Mesendoderm (in vitro differentiated cells): ENCODE measurements at places on chromosomes 12 and 14.

GRCh38 chr14:75247286-75247922 is 31.2 kb upstream of the FOS start:
- no peak for DNase-seq

DNA sequence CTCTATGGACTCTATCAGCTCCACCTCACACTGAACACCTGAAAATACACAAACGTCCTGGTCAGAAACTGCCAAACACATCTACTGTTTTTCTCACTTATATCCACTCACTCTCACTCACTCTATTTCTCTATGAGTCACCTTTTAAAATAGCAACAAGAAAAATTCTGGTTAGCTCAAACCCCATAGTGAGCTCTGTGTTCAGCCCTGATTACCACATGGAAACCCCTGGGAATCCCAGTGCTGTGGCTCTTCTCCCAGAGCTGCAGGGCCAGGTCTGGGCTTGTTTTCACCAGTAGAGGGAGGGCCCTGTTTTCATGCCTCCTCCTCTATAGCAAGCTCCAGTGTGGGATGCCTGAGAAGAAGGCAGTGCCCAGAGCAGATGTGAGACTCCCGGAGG is 1126.1 kb downstream of the TMEM121 start:
- DNase-seq = no peak

GRCh38 chr14:54356172-54356571 is 40.6 kb upstream of the CDKN3 start:
- no peak for DNase-seq

DNA sequence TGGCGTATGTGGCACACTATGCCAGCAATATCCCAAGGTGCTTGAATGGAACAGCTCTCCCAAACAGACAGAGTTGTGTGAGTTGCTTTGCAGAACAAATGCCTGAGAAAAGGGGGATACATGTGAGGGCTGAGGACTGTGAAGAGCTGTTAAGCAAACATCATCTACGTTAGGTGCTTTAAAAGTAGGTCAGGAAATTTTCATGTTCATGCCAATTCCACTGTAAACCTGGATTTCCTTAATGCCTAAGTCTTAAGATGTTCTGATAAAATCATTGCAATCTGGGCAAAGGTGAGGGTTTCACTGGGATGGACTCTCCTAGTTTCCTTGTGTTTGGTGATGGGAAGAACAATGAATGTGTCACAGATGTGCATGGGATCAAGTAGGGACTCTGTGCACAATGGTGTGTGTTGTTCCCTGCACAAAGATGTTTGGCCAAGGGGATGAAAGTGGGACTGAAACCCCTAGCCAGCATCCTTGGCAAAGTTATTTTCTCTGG is 227.9 kb downstream of the KTN1 start:
- DNase-seq = no peak

- DNase-seq = no peak
These were observed 18.2 kb upstream of the ITGA5 start for GRCh38 chr12:54437243-54437642.

DNA sequence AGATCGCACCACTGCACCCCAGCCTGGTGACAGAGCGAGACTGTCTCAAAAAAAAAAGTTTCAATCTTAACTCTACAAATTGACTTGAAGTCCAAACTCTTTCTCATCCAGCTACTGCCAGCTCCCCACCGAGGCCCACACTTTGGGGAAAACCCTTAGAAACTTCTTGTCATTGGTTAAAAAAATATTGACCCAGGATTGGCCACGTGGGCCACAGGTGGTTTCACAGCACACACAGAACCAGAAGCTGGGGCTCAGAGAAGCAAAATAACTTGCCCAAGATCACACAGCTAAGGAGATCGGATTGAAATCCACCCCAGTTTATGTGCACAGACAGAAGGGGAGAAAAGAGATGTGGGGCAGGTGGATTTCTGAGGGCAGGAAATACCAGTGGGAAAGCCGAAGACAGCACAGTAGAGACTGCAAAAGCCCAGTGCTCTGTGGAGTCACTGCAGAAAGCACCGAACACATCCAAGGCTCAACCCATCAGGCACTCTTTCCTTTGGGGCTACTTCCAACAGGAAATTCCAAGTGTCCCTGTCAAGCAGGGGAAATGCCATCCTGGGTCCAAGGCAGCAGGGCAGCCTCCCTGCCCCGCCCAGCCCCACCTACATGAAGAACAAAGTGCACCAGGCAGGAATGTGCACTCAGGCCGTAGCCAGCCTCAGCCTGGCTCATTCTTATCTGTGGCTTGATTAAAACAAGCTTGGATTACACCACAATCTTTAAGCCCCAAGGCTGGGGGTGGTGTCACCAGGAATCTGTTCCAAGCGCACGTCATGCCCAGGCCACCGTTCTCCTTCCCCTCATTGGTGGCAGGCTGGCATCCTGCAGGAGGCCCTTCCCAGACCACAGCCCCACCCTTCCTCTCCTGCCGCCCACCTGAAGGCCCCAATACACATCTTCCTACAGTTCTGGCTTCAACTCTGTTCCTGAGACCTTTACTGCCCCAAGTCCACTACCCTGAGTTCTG is 72.5 kb downstream of the ITPK1 start:
- peak; percentile 68 for DNase-seq

- no peak for DNase-seq
These were observed 122.8 kb upstream of the NUDT4 start for GRCh38 chr12:93254911-93255310.

- no peak for DNase-seq
These were observed 21.2 kb upstream of the NINJ2 start for GRCh38 chr12:684416-684815.

- no peak for DNase-seq
These were observed 1091.8 kb upstream of the ATXN7L3B start for GRCh38 chr12:73445658-73446324.

GRCh38 chr12:14239935-14240872 is 125.3 kb upstream of the ATF7IP start:
- DNase-seq = peak; percentile 95

GRCh38 chr14:83842547-83842946 is 1687.4 kb upstream of the FLRT2 start:
- no peak for DNase-seq

- DNase-seq = no peak
These were observed 119.5 kb downstream of the LRRK2 start for GRCh38 chr12:40344312-40344711.

DNA sequence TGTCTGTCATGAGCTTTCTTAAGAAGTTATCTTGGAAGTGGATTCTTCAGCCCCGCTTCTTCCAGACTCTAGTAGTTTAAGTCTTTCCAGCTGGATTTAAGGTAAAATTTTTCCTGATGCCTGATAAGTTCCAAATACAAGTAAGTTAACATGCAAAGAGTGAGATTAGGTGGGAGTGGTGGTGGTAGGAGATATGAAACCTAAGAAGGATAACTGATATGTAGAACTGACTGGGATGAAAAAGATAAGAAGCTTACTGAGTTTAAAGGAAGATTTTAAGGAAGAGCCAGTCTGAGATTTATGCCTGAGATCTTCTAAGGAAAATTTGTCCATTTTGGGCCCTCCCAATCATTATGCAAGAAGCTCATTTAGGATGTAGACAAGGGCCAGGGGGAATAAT is 250.9 kb upstream of the SYT10 start:
- no peak for DNase-seq

DNA sequence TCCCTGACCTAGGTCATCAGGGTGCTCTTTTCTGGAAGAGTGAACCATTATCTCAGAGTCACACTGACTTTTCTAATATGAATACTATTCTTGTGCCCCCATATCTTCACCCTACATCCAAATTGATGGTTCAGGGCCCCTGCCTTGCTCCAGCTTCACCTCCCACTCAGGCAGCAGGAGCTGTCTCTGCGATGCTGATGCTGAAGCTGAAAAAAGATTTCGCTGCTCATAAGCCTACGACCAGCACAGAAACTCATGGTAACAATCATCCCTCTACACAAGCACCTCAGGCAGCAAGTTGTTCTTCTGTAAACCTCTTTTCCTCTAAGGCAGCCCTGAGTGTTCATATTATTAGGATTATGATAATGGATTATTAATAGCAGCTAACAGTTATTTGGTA is 3.2 kb downstream of the ARF3 start:
- no peak for DNase-seq

DNA sequence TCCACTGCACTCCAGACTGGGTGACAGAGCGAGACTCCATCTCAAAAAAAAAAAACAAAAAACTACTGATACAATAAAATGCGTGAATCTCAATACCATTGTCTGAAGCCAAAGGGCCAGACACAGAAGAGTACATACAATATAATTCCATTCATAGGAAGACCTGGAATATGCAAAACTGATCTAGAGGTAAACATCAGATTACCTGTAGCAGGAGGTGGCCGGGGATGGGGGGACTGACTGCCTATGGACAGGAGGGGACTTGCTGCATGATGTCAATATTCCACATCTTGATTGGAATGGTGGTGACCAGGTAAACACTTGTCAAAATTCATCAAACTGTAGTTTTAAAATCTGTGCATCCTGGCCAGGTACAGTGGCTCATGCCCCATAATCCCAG is 12.5 kb upstream of the FIGNL2 start:
- DNase-seq = no peak

- peak; percentile 42 for DNase-seq
These were observed 11.9 kb downstream of the NPAS3 start for GRCh38 chr14:32950584-32950983.

DNA sequence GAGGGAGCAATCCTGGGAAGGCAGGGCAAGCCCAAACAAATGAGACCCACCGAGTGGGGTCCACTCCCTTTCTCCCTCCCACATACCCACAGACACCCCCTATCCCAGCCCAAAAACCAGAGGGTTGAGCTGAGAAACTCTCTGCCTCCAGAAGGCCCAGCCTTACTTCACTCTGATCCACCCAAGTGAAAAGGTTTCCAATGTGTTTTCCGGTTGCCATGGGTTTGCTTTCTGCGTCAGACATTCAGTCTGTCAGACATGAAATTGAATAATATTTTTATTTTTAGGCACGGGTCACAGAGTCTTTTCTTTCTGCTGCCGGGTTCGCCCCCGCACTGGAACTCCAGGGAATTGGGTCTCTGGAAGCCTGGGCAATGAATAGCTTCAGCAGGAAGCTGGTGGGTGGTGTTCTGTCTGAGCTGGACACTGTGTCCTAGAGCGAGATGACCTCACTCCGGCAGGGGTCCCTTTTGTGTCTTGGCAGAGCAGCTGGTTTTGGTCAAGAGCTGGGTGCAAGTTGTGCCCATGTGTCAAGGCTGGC is 69.8 kb upstream of the CLMN start:
- no peak for DNase-seq

DNA sequence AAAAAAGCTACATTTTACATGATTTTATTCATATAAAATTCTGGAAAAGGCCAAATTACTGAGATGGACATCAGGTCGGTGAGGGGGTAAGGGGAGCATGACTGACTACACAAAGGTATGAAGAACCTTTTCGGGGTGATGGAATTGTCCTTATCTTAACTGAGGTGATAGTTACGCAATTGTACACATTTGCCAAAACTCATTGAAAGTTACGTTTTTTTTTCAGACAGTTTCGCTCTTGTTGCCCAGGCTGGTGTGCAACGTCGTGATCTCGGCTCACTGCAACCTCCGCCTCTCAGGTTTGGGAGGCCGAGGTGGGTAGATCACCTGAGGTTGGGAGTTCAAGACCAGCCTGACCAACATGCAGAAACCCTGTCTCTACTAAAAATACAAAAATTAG is 29.4 kb upstream of the PLEKHG3 start:
- DNase-seq = no peak

GRCh38 chr14:24162093-24162492 is 1.0 kb downstream of the IRF9 start:
- DNase-seq = no peak

DNA sequence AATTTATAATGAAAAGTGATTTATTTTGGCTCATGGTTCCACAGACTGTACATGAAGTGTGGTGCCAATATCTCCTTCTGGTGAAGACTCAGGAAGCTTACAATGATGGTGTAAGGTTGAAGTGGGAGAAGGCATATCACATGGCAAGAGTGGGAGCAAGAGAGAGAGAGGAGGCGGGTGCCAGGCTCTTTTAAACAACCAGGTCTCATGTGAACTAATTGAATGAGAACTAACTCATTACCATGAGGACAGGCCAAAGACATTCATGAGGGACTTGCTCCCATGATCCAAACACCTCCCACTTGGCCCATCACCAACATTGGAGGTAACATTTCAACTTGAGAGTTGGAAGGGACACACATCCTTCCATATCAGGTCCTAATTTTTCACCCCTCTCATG is 155.2 kb downstream of the SLC38A4 start:
- no peak for DNase-seq

DNA sequence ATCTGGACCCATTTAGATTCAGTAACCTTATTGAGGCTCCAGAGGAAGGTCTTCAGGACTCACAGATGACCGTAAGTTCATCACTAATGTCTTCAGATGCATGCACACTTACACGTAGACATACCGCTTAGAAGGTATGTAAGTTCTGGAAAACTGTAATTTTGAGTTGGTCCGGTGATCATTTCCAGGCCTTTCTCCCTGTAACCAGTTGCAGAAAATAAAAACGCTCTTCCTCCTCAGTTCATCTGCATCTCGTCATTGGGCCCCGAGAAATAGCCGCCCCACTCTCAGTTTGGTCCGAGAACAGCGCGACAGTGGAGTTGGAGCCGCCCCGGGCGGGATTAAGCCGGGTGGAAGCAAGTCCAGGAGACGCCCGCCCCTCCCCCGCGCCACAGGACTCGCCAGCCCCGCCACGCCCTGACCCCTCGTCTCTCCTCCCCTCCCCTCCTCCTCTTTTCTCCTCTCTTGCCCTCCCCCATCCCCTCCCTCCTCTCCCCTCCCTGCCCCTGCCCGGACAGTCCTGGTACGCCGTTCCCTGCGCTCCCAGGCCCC is 83.7 kb downstream of the TNFAIP2 start:
- peak; percentile 71 for DNase-seq

GRCh38 chr12:104687823-104688573 is 231.2 kb downstream of the CHST11 start:
- DNase-seq = no peak

- no peak for DNase-seq
These were observed 59.2 kb downstream of the ACADS start for GRCh38 chr12:120784804-120785203.

- peak; percentile 91 for DNase-seq
These were observed at the start of gene BCDIN3D for GRCh38 chr12:49842519-49843352. TSS of gene BCDIN3D (minus strand) at chr12:49843106. CDS start at chr12:49843087, 19 bp downstream.

DNA sequence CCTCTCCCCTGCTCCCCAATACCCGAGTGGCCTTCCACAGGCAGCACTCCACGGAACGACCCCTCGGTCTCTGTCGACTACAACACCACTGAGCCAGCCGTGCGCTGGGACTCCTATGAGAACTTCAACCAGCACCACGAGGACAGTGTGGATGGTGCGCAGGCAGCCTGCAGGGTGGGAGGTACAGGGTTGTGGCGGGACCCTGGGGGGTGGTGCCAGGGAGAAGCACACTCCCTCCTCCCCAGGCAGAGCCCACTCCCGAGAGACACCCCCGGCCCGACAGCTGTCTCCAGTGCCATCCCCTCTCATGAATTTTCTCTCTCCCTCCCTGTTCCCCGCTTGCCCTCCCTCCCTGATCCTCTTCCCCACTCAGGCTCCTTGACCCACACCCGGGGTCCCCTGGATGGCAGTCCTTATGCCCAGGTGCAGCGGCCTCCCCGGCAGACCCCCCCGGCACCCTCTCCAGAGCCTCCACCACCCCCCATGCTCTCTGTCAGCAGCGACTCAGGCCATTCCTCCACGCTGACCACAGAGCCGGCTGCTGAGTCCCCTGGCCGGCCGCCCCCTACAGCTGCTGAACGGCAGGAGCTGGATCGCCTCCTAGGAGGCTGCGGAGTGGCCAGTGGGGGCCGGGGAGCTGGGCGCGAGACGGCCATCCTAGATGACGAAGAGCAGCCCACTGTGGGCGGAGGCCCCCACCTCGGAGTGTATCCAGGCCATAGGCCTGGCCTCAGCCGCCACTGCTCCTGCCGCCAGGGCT is 9.0 kb downstream of the TNS2 start:
- DNase-seq = no peak

- no peak for DNase-seq
These were observed 40.8 kb downstream of the SPATA7 start for GRCh38 chr14:88426271-88426670.

GRCh38 chr14:65794674-65795279 is 382.2 kb downstream of the FUT8 start:
- DNase-seq = no peak
